Inflammatory macrophage treated with lipopolysaccharide for 4 hours (primary cell): ENCODE measurements at places on chromosomes 6 and 20.

DNA sequence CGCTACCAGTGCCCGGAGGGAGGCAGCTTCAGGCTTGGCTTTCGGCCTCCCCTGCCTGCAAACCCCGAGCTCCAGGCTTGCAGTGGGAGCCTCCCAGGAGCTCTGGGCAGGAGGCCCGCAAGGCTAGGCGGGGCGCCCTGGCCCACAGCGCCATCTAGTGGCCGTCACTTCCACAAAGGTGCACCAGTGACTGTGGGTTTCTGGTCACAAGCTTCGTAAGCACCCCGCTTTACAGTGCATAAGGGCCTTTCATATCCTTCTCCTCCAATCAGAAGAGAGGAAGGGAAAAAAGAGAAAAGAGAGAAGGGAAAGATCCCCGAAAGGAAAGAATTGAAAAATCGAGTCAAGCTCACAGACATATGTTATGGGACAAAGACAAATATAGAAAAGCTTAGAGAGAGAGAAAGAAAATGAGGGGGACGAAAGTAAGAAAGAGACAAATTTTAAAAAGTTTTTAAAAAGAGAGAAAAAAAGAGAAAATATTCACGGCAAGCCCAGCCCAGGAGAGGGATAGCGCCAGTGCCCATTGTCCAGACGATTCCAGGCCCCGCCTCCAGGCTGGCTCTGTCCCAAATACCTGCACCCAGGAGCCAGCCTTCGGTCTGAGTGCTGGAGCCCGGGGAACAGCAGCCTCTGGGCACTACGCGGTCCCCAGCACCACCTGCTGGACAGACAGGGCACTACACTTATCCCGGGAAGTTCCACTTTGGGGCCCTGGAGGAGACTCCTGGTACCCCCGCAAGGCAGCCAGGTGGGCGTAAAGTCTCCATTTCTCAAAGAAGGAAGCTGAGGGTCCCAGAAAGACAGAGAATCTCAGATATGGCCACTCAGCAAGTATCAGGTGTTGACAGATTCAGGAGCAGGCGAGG lies 207.1 kb downstream of the PREX1 start:
- DNase-seq = peak; percentile 52

DNA sequence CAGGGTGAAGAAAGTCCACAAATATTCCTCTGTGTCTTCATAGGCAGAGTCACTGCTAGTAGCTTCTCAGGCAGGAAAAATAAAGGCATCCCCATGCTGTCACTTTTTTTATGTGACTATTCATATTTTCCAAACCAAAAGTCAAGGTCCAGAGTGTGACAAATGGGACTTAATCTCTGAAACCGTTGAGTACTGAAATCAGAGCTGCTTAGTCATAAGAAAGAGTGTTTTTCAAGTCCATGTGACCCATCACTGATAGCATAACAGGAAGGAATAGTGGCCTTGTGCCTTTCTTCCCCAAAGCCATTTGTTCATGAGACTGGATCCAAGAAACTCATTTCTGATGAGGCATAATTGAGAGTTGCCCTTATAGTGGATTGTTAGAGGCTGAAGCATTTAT lies 210.3 kb upstream of the TSHZ2 start:
- DNase-seq = no peak

DNA sequence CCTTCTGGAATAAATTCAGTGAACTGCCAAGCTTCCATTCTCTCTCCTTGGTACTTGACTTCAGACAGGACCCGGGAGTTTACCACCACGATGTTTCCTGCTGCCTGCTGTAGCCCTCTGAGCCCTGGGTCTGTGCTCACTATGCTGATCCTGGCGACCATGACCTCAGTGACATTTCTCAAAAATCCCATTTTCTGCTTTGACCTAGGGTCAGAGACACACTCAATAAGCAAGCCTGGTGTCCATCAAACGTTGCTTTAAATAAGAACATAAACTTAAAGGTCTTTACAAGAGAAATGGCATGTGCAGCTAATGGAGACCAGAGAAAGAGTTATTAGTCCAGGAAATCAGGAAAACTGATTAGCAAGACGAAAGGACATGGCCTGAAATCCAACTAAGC lies 509.7 kb upstream of the SULF2 start:
- no peak for DNase-seq

DNA sequence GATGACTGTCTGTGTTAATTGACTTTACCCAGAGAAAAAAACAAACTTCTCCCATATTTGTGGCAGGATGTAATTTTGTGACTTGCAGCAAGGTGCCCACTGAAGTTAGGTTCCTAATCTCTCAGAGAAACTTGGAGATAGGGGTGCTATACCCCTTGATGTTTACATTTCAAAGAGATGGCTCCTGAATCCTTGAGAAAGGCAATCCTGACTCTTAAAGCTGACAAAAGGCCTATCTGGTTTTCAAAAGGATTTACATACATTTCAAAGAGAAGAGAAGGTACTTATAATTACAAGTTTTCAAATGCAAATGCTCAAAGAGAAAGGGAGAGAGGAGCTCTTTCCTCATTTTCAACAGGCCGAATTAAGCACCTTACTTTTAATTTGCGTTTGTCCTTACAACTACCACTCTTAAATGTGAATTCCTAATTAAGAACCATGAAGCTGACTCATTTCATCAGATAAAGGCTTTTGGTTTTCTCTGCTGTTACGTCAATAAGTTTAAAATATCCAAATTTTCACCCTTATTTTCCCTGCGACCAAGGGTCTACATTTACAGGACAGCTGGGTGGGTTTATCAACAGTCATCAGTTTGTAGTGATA lies 711.8 kb upstream of the MAP3K7 start:
- no peak for DNase-seq

DNA sequence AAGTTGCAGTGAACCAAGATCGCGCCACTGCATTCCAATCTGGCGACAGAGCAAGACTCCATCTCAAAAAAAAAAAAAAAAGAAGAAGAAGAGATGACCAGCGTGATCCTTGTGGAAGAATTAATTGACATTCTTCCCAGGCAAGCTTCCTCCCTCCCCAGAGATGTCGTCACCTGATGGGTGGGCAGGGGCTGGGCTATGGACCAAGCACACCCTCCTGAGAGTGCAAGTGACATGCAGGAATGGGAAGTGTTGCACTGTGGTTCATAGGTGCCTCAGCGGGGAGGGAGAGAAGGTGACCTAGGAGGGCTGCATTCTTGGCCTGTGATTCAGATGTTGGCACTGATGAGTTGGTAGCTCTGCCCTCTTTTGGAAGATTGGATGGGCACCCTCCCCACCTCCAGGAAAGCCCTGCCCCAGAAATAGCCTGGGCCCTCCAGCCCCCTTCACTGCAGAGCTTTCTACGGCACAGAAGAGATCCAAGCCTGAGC lies 37.8 kb downstream of the TAF8 start:
- DNase-seq = no peak

- no peak for DNase-seq
Observed at GRCh38 chr6:156421933-156422332, 355.2 kb upstream of the ARID1B start.
